ENCODE measurements at places on chromosomes 7 and 10.

DNA sequence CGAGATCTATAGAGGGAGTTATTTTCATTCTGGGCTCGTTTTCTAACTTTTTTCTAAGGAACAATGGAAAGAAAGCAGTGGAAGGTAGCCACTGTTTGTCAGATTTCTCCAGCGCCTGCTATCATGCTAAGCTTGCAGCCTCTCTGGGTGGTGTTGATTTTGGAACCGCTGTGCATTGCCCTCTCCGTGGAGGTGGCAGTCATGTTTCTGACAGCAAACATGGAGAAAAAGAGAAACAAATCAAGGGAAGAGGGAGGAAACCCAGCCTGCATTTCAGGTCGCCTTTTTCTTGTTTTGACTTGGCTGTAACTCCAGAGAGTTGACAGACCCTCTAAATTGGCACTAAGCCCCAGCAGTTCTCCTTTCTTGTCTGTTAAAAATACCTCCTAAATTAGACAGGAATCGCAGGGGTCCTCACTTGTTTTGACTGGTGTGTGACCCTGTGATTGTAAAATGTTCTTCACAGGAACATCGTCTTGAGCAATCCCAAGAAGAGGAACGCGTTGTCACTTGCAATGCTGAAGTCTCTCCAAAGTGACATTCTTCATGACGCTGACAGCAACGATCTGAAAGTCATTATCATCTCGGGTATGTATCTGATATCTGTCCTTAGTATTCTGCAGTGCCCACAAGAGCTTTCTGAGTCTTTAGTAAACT lies 4.8 kb downstream of the ECHDC3 start:
- DNase-seq, result peak; percentile 77

DNA sequence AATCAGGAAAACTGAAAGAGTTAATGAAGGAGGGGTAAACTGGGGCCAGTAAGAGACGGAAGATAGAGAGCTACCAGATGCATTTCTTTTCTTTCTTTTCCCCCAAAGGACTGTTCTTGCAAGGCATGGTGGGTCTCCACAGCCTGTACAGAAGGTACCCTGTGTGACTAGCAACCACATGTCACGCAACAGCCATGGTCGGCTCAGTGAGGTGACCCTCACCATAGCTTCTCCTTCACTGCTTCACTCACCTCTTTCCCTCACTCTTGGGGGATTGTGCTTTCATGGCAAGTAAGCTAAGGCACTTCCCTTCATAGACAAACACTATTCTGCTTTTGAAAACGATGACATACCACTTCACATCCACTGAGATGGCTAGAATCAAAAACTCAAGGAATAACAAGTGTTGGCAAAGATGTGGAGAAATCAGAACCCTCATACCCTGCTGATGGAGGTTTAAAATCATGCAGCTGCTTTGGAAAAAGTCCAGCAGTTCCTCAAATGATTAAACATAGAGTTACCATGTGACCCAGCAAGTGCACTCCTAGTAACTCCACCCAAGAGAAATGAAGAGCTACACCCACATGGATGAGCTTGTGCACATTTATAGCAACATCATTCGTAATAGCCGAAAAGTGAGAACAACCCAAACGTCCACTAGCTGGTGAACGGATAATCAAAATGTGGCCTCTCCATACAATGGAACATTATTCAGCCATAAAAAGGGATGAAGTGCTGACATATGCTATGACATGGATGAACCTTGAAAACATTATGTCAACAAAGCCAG lies 3.8 kb upstream of the INSIG1 start:
- no peak for DNase-seq

- DNase-seq, result no peak
Measured at GRCh38 chr7:90856351-90857070, 260.4 kb downstream of the CDK14 start.

DNA sequence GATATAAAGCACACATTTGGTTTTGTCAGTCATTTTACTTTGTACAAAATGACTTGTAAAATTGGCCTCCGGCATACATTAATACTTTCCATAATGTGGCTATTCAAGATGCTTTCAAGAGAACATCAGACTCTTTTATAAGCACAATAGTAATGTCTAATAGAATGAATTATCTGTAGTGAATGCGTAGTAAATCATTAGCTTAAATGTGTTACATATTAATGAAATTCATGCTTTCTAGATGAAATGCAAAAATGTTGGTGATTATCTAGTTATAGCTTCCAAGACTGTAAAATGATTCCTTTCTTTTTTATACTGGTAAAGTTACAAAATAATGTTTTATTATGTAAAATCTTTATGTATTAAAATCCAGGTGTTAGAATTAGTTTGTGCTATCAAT lies 144.0 kb downstream of the BBS9 start:
- DNase-seq, result no peak

- DNase-seq, result no peak
Measured at GRCh38 chr7:146378196-146378595, 261.6 kb downstream of the CNTNAP2 start.

GRCh38 chr10:65142641-65143435 lies 1621.6 kb downstream of the REEP3 start:
- DNase-seq, result no peak

- no peak for DNase-seq
Measured at GRCh38 chr10:34491678-34492077, 323.4 kb downstream of the PARD3 start.

DNA sequence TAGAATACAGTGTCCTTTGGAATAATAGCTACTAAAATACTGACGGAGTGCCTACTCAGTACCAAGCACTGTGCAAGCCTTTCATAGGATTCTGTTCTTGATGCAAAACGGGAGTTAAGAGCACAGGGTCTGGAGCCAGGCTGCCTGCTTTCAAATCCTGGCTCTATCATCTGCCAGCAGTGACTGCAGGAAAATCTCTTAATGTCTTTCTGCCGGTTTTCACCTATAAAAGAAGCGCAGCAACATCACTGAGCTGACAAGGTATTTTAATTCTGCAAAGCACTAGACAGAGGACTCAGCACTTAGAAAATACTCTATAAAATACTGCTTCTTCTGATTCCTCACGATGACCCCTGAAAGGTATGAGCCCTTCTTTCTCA lies 659 bp downstream of the FIGNL1 start:
- DNase-seq, result no peak

- no peak for DNase-seq
Measured at GRCh38 chr7:33677556-33677955, 227.8 kb upstream of the BMPER start.

GRCh38 chr7:96285579-96285978 lies 36.3 kb downstream of the SLC25A13 start:
- no peak for DNase-seq

DNA sequence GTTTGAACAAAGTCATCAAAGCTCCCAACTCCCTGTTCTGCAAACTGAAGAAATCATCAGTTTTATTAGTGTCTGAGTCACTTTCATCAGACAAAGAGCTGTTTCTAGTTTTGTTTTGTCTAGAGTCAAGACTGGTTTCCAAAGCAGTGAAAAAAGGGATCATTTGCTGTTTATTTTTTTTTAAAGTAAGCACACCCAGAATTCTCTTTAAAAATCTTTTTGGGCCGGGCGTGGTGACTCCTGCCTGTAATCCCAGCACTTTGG lies 972.0 kb upstream of the CELF2 start:
- DNase-seq, result no peak

- DNase-seq, result no peak
Measured at GRCh38 chr7:118609207-118609606, 384.7 kb downstream of the ANKRD7 start.

- DNase-seq, result no peak
Measured at GRCh38 chr10:101022967-101023705, 7.8 kb downstream of the PDZD7 start.

GRCh38 chr10:121284936-121285335 lies 313.3 kb downstream of the FGFR2 start:
- DNase-seq, result no peak

- no peak for DNase-seq
Measured at GRCh38 chr10:130191380-130191779, 55.2 kb downstream of the GLRX3 start.

GRCh38 chr7:95253986-95254385 lies 70.3 kb downstream of the PON1 start:
- no peak for DNase-seq

GRCh38 chr7:80439894-80440821 lies 71.7 kb downstream of the GNAT3 start:
- no peak for DNase-seq

DNA sequence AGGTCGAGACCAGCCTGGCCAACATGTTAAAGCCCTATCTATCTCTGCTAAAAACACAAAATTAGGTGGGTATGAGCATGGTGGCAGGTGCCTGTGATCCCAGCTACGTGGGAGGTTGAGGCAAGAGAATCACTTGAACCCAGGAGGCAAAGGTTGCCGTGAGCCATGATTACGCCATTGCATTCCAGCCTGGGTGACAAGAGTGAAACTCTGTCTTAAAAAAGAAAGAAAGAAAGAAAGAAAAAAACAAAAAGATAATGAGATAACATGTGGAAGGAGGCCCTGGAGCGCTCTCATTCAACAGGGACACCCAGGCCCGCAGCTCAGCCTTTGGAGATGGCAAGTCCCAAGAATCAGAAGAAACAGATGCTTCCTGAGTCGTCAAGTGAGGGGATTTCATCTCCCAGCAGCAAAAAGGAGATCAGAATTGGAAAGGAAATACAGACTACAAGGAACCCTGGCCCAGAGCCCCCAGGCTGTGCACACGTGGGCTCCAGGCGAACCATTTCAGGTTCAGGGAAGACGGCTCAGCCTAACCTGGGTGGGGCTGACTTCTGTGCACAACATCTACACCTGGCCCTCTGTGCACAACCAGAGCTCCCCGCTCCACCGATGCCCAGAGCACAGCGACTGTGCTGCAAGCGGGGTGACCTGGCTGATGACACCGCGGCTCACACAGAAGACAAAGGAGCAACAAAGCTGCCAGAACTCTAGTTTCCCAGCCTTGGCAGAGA lies 33.3 kb downstream of the GNA12 start:
- DNase-seq, result no peak

DNA sequence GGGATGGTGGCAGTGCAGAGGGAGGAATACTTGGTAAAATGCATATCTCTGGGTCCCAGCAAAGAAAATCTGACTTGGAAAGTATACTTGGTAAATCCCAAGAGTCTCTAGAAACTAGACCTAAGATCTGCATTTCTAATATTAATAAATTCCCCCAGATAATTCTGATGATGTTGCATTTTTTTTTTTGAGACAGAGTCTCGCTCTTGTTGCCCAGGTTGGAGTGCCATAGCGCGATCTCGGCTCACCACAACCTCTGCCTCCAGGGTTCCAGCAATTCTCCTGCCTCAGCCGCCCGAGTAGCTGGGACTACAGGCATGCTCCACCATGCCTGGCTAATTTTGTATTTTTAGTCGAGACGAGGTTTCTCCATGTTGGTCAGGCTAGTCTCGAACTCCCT lies 97.9 kb upstream of the ANK3 start:
- DNase-seq, result no peak

- DNase-seq, result peak; percentile 25
Measured at GRCh38 chr10:43689618-43689954, 40.9 kb upstream of the ZNF32 start.

DNA sequence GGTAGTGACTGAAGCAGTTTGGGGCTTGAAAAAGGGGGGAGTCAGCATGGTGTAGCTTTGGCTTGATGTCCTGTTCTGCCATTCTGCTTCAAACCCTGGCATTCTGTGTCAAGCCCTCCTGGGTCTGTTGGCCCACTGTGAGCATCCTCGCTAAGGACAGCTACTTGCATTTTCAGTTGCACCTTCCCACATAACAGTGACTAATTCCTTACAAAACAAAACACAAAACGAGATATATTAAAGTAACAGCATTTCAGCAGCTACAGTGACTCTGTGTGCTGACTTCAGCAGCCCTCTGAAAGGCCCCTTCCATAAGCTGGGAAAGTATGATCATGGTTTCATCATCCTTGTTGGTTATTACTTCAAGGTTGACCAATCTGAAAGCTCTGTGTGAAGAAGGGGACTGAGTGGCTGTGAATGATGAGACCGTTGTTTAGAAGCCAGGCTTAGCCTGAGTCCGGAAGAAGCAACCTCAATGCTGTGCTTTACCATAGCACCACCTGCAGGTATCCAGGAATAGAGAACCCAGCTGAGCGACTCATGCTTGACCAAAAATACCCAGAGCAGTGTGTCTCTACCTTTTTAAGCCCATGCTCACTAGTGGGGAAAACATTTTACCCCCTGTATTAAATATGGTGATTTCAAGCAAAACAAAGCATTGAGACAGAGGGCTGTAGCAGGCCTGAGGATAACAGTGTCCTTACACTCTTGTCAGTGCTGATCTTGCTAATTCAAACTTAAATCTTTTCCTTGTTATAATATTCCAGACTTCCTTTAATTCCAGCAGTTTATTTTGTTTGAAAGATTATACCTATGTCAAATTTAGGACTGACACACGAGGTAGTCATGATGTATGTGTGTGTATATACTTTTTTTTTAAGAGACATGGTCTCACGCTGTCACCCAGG lies 42.6 kb upstream of the CC2D2B start:
- peak; percentile 66 for DNase-seq

DNA sequence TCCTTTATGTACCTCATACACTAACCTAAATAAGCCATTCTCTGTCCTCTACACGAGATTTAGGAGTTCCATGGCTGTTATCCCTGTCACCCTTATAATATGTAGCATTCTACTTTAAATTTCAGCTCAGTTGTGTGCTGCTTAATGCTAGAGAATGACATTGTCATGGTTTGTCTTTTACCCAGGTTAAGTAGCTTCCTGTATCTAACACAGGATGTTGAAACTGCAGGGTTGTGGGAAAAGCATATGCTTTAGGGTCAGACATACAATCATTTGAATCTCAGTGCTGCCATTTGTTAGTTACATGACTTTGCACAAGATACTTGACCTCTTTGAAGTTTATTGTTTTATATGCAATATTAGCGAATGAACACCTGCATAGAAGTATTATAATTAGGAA lies 235.1 kb upstream of the CACNA2D1 start:
- DNase-seq, result peak; percentile 5

GRCh38 chr7:139532636-139533155 lies 9.2 kb downstream of the CLEC2L start:
- no peak for DNase-seq
